Activated CD8-positive, alpha-beta T cell treated with anti-CD3 and anti-CD28 coated beads for 36 hours (primary cell): ENCODE measurements at places on chromosomes 4 and X.

DNA sequence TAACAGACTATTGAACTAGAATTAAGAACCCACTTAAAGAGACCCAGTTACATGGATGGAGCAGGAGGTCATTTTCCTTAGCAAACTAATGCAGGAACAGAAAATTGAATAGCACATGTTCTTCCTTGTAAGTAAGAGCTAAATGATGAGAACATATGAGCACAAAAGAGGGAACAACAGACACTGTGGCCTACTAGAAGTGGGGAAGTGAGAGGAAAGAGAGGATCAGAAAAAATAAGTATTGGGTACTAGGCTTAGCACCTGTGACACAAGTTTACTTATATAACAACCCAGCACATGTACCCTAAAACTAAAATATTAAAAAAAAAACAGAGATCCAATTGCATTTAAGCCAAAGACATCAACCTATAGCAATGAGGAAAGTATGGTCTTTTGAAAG lies 26.2 kb downstream of the ARAP2 start:
- H3K27me3 ChIP-seq, result no peaks in the 10 kb centered on the region
- H3K4me3 ChIP-seq, result no peak overlapping the region
- peaks cover 11% of the 10 kb centered on the region for H3K36me3 ChIP-seq
- peaks cover 51% of the 10 kb centered on the region for H3K4me1 ChIP-seq
- no peak for DNase-seq

DNA sequence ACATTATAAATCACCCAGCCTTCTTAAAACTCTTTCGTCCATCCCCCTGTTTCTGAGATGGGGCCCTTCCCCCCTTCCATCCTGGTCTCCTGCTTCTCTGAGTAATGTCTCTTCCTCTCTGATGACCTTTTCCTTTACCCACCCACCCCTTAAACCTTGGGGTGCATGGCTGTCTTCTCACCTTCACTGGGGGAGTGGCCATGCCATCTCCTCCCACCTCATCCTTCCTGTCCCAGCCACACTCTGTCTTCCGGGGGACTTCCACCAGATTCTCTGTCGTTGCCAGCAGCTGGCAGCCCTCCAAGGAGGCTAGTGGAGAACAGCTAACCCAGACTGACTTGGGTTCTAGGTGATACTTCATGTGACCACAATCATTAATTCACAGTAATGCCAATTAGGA lies 83.2 kb upstream of the SCML1 start:
- peaks cover 30% of the 10 kb centered on the region for H3K4me1 ChIP-seq
- H3K4me3 ChIP-seq, result peak overlapping the region; percentile 85
- H3K27ac ChIP-seq, result peak overlapping the region; percentile 85

DNA sequence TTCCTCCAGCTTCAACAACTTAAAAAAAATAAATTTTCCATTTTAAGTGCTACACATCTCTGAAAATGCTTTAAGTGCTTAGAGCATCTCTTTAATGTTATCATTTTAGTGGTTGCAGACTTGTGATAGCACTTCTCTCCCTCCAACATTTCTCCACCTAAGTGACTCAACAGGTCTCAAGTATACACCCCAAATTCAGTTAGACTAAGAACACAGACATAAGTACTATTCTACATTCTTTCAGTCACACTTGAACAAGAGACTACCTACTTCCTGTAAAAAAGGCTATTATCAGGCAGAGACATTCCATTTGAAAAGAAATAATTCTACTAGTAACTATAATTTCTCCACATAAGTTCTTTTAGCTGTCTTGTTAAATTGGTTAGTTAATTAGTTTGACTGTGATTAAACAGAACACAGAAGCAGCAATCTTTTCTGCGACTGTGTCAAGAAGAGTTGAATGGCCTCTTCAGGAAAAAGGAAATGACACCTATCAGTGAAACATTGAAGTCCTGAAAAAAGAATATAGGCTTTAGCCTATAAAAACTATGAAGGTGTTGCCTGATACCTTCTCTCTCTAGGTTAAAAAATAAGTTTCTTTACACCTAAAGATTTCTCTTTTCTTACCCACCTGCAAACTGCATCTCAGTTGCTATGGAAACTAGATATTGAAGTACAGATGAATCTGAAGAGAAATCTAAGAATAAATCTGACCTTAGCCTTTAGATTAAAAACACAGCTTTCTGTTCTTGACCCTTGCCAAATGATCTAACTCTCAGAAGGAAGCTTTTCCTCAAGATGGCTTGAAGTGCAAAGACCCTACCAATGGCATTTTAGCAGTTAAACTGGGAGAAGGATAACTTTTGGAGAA lies 18.0 kb downstream of the NAF1 start:
- H3K4me3 ChIP-seq, result no peak overlapping the region
- H3K27me3 ChIP-seq, result no peaks in the 10 kb centered on the region
- no peak for DNase-seq
- peaks cover 29% of the 10 kb centered on the region for H3K36me3 ChIP-seq
- no peak overlapping the region for H3K27ac ChIP-seq

GRCh38 chrX:1581132-1581531 lies 10.3 kb upstream of the AKAP17A start:
- peaks cover 16% of the 10 kb centered on the region for H3K4me1 ChIP-seq
- H3K4me3 ChIP-seq, result no peak overlapping the region
- DNase-seq, result peak; percentile 92
- no peak overlapping the region for H3K27ac ChIP-seq

DNA sequence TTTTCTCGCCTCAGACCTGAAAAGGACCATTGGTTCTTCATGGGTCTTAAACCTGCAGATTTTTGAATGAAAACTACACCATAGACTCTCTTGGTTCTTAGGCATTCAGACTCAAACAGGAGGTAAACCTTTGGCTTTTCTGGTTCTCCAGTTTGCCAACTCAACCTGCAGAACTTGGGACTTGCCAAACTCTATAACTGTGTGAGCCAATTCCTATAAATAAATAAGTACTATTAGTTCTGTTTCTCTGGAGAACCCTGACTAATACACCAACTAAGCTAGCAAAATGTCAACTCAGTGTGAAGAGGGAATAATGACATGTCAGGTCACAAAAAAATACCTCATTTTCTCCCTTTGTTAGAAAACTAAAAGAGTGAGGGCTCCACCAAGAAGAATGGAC lies 374.6 kb downstream of the RAB28 start:
- H3K27ac ChIP-seq, result no peak overlapping the region
- no peaks in the 10 kb centered on the region for H3K27me3 ChIP-seq
- DNase-seq, result no peak
- H3K4me1 ChIP-seq, result no peaks in the 10 kb centered on the region
- H3K4me3 ChIP-seq, result no peak overlapping the region

DNA sequence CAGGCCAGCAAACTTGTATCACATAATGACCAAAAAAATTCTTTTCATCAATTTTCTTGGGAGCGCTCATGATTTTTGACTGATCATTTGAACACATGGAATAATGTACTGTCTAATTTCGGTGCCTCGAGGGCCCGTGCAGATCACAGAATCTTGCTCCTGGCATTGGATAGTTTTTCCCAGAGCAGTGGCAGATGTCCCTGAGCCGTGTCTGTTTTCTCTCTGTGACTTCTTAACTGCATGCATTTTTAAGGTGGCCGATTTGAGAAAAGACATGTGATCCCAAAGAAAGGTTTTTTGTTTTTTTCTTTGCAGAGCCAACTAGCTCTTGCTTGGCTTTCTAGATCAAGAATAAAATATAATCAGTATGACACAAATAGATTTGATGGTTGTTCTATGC lies 19.7 kb downstream of the GPRIN3 start:
- H3K36me3 ChIP-seq, result peaks cover 21% of the 10 kb centered on the region
- H3K4me1 ChIP-seq, result peaks cover 96% of the 10 kb centered on the region
- peak overlapping the region; percentile 16 for H3K4me3 ChIP-seq
- DNase-seq, result no peak
- peak overlapping the region; percentile 90 for H3K27ac ChIP-seq

GRCh38 chrX:12002876-12003275 lies 135.4 kb upstream of the FRMPD4 start:
- no peaks in the 10 kb centered on the region for H3K4me1 ChIP-seq
- no peak overlapping the region for H3K27ac ChIP-seq
- no peaks in the 10 kb centered on the region for H3K36me3 ChIP-seq
- H3K4me3 ChIP-seq, result no peak overlapping the region
- no peaks in the 10 kb centered on the region for H3K27me3 ChIP-seq
- no peak for DNase-seq

DNA sequence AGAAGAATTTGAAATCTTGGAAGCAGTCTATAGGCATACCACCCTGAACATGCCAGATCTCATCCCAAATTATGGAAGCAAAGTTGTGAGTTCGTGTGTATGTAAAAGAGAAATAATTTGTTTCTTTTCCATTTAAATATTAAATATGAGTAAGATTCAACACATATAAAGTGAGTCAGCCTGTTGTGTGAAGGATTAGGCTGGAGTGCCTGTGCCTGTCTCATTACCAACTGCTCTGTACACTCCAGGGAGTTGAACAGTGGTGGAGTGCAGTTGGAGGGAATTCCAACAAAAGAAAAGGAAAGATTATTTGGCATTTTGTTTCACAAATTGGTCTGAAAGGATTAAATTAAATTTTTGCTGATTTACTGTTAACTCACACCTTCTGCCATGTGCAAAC lies 435.6 kb downstream of the FAT4 start:
- H3K36me3 ChIP-seq, result no peaks in the 10 kb centered on the region
- H3K4me3 ChIP-seq, result no peak overlapping the region
- no peaks in the 10 kb centered on the region for H3K4me1 ChIP-seq
- no peak for DNase-seq
- H3K27me3 ChIP-seq, result no peaks in the 10 kb centered on the region

- no peaks in the 10 kb centered on the region for H3K4me1 ChIP-seq
- no peak overlapping the region for H3K27ac ChIP-seq
- H3K27me3 ChIP-seq, result no peaks in the 10 kb centered on the region
- DNase-seq, result no peak
Measured at GRCh38 chrX:1140236-1140681, 72.2 kb downstream of the CRLF2 start.

DNA sequence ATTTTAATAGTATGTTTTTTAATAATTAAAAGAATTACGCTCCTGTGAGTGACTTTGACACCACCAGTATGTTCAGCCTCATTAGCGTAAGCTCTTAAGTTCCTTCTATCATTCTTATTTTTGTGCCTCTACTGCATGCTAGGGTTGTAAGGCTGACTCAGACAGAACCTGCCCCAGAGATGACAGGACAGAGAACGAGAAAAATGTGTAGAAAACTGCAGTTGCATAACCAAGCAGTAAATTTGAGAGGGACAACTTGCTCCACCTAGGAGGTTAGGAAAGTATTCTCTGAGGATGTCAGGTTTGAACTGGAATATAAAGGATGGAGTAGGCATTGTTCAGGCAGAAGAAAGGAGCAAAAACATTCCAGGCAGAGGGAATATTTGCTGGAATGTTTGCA lies 98.7 kb downstream of the NFKB1 start:
- no peak overlapping the region for H3K4me3 ChIP-seq
- H3K27ac ChIP-seq, result peak overlapping the region; percentile 82
- no peak for DNase-seq
- peaks cover 68% of the 10 kb centered on the region for H3K4me1 ChIP-seq

- H3K27me3 ChIP-seq, result no peaks in the 10 kb centered on the region
- H3K27ac ChIP-seq, result no peak overlapping the region
- DNase-seq, result peak; percentile 59
- H3K4me1 ChIP-seq, result peaks cover 5% of the 10 kb centered on the region
- no peaks in the 10 kb centered on the region for H3K36me3 ChIP-seq
- no peak overlapping the region for H3K4me3 ChIP-seq
Measured at GRCh38 chr4:53563824-53564223, 27.5 kb downstream of the LNX1 start.

DNA sequence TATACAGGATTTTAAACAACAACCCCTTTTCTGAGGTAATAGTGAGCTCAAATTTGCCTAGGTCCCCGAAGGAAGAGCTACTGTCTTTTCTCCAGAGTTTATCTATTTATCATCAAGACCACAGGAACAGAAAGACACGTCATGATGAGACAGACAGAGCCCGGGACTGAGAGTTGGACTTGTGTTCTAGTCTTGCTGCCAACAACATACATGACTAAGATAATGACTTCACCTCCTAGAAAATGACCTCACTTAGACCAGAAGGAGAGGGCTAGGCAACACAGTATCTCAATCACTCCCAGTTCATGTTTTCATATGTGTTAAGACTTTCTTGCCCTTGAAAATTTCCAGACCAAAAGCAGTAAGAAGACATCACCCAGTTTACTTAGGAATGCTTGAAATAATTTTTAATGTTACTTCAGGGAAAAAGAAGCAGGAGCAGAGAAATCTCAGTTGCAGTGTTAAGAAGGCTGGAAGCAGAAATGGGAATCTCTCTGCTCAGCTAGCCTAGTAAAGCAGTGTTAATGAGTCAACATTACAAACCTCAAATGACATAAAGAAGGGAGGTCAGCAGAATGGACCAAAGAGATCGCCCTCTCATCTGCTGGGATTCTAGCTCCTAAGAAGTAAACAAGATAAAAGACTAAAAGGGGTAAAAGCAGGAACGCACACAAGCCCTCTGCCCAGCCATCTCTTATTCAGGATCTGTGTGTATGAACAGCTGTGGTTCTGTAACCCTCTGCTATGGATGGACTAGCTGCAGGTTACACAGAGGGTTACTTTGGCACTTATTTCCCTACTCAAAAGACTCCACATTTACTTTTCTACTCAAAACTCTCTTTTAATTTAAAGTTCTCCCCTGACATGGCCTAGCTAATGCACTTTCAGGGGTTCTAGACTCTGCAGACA lies 24.8 kb downstream of the PDGFC start:
- DNase-seq, result no peak
- H3K4me1 ChIP-seq, result no peaks in the 10 kb centered on the region
- no peaks in the 10 kb centered on the region for H3K36me3 ChIP-seq
- no peak overlapping the region for H3K27ac ChIP-seq
- H3K27me3 ChIP-seq, result no peaks in the 10 kb centered on the region

DNA sequence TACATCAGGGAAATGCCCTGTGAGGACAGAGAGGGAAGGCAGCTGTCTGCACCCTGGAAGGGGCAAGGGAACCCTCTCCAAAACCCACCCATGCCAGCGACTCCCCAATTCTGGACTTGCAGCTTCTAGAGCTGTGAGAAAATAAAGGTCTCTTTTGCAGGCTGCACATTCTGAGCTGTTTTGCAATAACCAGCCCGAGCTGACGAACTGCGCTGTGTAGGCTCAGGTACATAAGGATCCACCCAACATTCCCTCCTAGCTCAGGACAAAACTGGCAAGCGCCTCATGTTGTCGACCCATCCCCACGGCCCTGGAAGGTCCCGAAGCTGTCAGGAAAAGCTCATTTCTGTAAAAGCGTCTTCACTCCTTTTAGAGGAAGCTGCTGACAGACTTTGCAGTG lies 271.8 kb downstream of the CRLF2 start:
- no peaks in the 10 kb centered on the region for H3K27me3 ChIP-seq
- H3K4me1 ChIP-seq, result no peaks in the 10 kb centered on the region
- H3K36me3 ChIP-seq, result no peaks in the 10 kb centered on the region

DNA sequence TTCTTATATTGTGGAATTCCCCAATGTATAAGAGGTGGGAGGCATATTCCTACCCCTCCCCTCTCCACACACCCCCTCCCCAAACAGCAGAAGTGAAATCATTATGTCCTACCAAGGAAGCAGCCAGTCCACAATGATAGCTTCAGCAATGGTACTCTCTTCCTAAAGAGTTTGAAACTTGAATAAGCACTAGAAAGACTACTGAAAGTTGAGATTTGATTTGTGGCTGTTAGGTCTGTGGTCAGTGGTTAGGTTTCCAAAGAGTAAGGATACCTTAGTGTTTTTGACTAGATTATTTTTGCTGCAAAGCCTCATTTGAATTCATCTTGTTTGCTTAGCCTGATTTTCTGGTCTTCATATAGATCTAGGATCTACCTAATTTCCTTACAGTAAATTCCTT lies 242.2 kb downstream of the DKK2 start:
- no peaks in the 10 kb centered on the region for H3K36me3 ChIP-seq
- no peaks in the 10 kb centered on the region for H3K4me1 ChIP-seq
- no peak for DNase-seq
- no peak overlapping the region for H3K4me3 ChIP-seq
- no peak overlapping the region for H3K27ac ChIP-seq
- H3K27me3 ChIP-seq, result no peaks in the 10 kb centered on the region

GRCh38 chr4:43846111-43846587 lies 602.5 kb downstream of the KCTD8 start:
- H3K27me3 ChIP-seq, result no peaks in the 10 kb centered on the region
- no peak for DNase-seq
- no peak overlapping the region for H3K4me3 ChIP-seq
- no peaks in the 10 kb centered on the region for H3K36me3 ChIP-seq
